Stimulated activated CD4-positive, alpha-beta T cell treated with anti-CD3 and anti-CD28 coated beads, Interleukin-4, amount 100 ng/mL, for 24 hours (primary cell): ENCODE measurements at places on chromosomes 1 and 21.

DNA sequence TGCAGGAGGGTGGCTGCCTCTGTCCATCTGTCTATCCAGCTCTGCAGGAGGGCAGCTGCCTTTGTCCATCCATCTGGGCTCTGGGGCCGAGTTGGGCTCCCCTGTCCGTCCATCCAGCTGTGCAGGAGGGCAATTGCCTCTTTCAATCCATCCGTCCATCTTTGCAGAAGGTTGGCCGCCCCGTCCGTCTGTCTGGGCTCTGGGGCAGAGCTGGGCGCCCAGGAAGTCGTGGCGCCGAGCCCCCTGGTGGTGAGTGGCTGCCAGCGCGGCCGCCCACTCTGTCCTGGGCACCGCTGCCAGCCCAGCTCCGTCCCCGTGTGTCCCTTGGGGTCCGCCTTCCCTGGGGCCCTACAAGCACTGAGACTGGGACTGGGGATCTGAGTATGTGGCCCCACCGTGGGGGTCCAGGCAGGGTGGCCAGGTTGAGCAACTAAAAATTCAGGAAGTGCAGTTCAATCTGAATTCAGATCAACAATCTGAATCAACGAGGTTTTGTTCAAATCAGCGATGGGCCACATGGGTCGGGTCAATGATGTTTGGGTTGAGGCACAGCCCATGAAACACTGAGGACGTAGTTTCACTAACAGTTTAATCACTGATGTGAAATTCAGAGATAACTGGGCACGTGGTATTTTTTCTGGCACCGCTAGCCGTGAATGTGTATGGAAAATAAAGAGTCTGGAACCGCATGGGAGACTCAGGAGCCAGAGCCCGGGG is 99.1 kb upstream of the ACTRT2 start:
- peak; percentile 24 for DNase-seq

GRCh38 chr1:66367369-66367768 is 166.6 kb upstream of the SGIP1 start:
- DNase-seq, result no peak

DNA sequence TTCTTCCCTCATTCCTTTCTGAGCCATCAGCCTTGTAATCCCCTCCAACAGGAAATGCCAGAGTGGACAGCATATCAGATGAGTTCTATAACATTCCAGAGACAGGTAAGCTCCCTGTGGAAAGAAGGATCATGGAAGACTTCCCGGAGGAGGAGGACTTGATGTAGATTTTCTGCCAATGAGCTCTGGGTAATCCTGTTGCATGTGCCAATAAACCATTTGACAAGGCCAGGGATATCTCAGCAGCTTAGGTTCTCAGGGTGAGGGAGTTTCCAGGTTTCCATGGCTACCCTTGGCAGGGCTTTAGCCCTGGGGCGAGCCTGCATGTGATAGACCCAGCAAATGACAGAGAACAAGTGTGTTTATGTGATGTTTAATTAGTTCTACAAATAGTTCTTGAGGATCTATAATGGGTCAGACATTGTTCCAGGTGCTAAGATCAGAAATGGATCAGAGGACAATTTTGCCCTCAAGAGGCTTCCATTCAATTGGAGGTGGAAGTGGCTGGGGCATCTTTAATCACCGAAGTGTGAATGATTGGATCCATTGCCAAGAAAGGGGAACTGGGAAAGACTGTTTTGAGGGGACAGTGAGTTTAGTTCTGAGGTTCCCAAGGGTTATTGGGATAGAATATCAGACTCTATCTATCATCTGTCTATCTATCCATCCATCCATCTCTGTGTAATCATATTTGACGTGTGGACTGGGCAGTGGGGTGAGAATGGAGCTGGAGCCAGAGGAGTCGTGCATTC is 6.9 kb downstream of the PLA2G5 start:
- no peak for DNase-seq

- DNase-seq, result no peak
Measured at GRCh38 chr1:17570228-17570627, 30.7 kb downstream of the ARHGEF10L start.

DNA sequence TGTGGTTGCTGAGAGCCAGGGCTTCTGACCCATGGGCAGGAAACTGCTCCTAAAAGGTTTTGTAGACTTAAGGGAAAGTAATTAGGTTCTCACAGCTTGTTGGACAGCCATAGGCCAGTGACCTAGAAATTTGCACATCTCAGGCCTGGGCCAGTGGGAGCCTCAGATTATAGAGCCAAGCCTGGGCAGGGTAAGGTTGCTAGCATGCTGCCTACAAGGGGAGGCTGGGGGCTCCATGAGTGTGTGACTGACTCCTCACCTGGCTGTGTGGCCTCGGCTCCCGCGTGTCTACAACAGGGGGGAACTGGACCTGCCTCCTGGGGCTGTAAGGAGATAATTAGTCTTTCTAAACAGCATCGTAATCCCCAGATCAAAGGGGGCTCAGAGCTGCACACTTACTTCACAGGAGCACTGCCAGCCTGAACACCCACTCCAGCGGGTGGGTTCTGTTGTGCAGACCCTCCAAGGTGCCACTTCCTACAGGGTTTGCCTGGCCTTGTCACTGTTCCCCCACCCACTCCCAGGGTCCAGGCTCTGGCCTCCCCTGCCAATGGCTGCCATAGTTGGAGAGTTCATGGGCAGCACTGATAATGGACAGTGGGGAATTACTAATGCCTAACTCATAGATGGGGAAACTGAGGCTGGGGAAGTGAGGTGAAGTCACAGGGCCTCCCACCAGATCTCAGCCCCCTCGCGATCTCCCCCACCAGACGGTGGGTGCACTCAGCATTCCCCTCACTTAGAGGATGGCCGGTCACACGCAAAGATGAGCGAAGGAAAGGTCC is 230.4 kb upstream of the TMEM51 start:
- no peak for DNase-seq
